ENCODE measurements at places on chromosomes 4 and X. TPM values are rescaled to one million over a fixed set of nuclear protein-coding genes. Genes with fewer than 3 reads are reported as not detected.

DNA sequence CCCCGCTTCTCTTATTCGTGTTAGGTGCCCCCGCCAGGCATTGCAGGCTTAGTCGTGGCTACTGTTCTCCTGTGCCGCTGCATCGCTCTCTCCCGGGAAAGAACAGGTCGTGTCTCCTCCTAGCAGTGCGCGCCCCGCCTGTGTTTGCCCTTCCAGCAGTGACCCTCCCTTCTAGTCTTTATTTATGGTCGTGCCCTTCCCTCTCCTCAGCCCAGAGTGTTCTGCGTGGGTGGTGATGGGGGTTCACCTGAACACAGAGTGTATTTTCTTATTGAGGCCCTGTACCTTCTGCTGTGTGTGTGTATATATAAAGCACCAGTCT lies 15.2 kb downstream of the USP11 start:
- no peak for DNase-seq

DNA sequence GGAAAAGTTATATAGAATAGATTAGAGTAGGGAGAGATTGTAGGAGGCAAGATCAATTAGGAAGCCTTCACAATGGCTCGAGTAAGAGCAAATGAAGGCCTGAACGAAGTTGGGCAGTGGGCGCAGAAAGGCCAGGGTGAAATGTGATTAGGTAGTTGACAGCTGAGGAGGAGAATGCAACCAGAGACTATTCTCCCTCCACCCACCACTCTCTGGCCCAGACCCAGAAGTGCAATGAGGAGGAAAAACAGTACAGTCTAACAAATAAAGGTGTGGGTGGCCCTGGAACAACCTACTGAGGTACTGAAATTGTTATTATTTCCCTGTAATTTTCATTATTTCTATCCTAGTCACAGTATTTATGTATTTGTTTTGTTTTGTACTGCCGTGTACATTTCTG lies 176.7 kb downstream of the SLC39A8 start:
- DNase-seq: no peak

DNA sequence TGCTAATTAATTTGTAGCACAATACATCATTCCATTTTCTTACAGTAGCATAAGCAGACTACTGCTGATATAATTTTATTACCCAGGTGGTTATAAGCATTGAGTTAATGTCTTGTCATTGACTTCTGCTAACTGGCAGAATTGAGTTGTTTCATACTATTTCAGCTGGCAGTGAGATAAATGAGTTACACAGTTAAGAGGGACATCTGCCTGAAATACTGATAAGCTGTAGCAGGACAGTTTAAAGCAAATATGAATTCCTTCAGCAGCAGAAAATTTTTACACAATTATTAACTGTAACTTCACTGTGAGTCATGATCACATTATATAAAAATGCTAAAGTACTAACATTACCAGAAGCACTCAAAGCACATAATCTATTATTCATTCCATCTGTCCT lies 326.8 kb downstream of the INPP4B start:
- no peak for DNase-seq

GRCh38 chr4:8777320-8778196 lies 94.1 kb downstream of the HMX1 start:
- no peak for DNase-seq

DNA sequence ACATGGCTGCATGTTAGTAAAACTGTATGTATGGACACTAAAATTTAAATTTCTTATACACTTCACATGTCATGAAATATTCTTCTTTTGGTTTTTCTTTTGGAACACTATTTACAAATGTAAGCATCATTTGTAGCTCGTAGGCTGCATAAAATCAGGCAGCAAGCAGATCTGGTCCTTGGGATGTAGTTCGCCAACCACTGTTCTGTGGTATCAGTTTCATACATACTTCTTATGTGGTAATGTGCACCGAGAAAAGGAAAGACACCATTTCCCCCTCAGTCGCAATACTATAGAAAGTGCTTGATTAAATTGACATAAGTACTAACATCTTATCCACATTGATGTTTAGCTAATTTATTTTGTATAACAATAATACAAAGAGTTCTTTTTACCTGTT lies 274.4 kb upstream of the VCX start:
- DNase-seq: no peak

The ZFP92 gene
- 0.32 TPM for total RNA-seq

All from fibroblast of villous mesenchyme (primary cell).